ENCODE measurements at places on chromosomes 6 and 20.

- DNase-seq: no peak
Measured at GRCh38 chr20:37503256-37503927, 17.7 kb upstream of the NNAT start.

- DNase-seq: no peak
Measured at GRCh38 chr6:56628105-56628504, 14.6 kb downstream of the DST start.

DNA sequence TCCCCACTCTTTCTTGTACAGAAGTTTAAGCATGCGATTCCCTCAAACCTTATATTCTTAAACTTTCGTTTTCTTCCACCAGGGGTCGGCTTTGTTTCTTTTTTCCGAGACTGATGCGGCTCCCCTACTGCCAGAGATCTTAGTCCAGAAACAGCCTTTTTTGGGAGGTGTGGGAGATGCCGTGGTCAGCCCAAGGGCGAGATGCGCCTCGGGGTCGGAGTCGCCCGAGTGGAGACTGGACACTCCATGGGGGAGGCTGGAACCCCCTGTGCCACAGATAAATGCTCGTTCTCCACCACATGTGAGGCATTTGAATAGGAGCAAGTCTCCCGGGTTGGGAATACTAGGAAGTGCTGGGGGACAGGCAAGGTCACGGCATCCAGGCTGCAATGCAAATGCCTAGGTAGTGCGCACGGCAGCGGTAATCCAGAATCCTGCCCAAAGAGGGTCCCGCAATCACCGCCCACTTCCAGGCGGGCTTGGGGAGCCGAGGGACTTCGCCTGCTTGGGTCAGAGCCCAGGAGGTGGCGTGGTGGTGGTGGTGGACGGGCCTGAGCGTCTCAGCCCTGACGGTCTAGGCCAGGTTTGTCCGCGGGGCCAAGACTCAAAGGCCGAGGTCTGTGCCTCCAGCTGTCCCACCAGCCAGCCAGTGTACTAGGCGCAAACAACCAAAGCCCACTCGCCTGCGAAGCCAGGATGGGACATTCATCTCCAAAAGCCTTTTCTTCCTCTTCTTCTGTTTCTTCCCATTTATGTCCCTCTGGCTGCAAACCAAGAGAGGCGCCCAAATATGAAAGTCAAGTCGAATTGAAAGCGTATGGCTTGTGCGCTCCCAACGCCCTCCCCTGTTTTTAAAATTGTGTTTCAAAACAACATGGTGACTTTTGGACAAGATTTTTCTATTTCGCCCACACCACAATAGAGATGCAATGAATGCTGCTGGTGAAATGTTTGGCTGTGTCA lies 39.3 kb upstream of the OSTM1 start:
- DNase-seq: no peak

DNA sequence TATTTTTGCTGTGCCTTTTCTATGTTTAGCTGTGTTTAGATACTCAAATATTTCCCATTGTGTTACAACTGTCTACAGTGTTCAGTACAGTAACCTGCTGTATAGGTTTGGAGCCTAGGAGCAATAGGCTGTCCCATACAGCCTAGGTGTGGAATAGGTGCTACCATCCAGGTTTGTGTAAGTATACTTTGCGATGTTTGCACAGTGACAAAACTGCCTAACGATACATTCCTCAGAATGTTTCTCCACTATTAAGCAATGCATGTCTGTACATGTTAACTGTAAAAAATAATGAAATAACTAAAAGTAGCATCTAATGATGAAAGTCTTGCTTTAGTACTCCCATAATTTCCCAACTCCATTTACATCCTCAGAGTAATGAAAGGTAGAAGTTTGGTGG lies 46.0 kb downstream of the SERAC1 start:
- DNase-seq: no peak

DNA sequence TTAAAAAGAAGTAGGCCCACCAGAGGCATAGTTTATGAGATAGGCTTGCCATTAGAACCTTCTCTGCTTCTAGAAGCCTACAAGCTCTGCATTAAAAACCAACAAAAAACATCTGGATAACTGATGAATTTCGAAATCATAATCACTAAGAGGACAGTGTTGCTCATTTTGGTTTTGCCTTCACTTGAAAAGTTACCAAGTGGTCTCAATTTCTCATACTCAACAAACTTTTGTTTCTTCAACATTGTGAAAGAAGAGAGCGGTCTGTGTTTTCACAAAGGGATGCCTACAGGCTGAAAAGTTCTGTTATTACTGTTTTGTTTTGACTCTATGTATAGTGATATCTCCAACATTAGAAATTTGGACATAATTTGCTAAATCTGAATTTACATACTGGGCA lies 98.9 kb downstream of the PDSS2 start:
- no peak for DNase-seq

DNA sequence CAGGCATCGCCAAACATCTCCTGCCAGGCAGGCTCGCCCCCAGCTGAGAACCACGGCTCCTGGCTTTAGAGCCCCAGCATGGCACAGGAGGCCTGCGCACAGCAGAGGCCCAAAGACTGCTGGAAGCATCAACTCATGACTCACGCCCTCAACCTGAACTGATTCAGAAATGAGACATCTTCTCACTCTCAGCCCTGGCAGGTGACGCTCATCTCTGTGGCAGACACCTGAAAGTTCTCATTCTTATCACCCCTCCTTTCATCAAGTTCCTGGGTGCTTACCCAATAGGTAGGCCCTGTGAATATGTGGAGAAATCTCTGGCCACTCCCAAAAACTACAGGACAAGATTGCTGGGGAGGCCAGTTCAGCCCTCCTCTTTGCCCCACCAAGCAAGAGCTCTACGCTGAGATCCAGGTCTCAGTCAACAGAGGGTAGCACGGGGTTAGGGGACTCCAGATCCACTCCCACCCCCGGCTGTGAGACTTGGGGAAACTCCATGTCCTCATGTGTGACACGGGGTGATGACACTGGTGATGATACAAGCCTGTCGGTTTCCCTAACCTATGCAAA lies 11.3 kb downstream of the NFATC2 start:
- DNase-seq: peak; percentile 60

- peak; percentile 65 for DNase-seq
Measured at GRCh38 chr20:2451939-2452732, 18.5 kb downstream of the SNRPB start.

DNA sequence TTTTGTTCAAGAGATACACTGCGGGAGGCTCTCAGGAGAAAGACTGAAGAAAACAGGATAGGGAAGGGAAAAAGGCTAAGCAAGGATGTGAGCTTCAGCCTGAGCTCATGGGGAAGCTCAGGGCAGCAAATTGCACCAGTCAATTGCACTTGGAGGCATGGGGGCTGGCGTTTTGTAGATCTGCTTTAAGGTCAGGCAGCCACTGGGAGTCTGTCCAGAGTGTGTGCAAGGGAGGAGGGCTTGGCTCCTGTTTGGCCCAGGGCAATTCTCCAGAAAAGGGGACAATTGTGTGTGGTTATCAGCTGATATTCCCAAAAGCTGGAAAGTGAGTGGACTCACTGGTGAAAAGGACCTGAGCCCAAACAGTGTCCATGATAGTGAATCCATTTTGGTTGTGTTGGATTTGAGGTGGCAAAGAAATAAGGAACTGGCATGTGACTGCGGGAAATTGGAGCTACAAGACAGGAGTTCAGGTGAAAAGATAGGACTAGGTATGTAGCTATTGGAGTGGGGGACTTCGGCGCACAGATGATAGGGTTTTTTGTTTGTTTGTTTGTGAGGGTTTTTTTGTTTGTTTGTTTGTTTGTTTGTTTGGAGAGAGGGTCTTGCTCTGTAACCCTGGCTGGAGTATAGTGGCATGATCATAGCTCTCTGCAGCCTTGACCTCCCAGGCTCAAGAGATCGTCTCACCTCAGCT lies 22.3 kb upstream of the IER3 start:
- DNase-seq: no peak

- no peak for DNase-seq
Measured at GRCh38 chr20:37598575-37599342, 71.1 kb upstream of the BLCAP start.

GRCh38 chr20:33539129-33539528 lies 49.2 kb downstream of the CBFA2T2 start:
- DNase-seq: no peak

DNA sequence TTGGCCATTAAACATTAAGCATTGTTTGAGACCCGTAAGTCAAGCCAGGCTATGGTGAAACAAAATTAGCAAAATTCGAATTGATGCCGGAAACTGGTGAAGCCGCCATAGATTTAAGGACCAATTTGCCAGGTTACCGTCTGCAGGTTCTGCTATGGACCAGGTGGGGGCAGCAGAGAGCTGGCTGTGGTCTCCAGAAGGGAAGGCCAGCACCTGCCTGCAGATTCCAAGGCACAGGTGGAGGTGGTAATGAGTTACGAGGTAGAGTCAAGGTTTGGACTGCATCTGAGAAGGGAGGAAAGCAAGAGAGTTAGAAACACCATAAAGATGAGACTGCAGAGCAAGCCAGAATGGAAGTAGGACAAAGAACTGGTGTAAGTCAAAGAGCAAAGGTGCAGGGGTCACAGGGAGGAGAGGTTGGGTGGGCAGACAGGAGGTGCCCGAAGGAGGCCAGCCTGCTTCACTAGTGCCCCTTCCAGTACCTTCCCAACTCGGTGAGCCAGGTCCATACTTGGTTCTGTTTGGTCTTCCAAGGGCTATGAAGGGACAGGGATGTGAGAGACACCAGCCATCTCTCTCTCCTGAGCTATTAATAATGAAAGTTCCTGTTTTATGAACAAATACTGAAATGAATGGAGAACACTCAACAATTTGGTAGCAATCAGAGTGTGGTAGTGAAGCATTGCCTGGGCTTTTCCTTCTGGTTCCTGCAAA lies 131.6 kb upstream of the ESR1 start:
- peak; percentile 27 for DNase-seq

GRCh38 chr20:41242352-41242751 lies 75.2 kb downstream of the ZHX3 start:
- DNase-seq: no peak

- no peak for DNase-seq
Measured at GRCh38 chr6:79536585-79536953, 661 bp downstream of the LCA5 start.

DNA sequence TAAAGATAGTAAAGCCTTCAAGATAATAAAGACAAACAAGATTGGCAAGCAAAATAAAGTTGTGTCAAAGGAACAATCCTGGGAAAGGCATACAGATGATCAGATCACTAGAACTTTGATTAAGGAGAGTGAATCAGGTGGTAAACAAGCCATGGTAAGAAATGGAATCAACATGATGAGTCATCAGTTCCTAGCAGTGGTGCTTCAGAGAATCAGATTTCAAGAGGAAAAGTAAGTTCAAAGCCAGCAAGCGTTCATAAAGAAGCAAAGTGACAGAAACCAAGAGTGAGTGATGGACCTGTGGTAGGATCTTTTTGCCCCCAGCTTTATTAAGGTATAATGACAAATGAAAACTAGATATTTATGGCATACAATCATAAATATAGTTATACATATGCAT lies 340.4 kb downstream of the TPBG start:
- DNase-seq: no peak

GRCh38 chr6:155881826-155882526 lies 426.3 kb upstream of the NOX3 start:
- DNase-seq: no peak

- no peak for DNase-seq
Measured at GRCh38 chr6:167758309-167759023, 68.2 kb upstream of the AFDN start.

DNA sequence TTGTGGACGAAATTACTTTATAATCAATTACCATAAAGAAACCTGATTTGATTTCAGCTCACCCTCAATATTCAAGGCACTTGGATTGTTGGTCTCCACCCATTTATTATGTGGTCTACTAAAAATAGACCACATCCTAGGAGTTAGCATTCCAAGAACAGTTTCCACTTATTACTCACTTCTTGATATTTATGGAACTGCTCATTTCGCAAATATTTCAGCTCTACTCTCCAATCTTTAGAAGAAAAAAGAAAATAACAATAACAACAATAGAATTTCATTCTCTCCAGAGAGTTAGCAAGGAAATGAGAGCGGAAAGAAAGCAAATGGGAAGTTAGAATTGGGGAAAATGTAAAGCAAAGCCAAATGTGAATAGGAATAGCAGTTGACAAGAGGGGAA lies 26.2 kb upstream of the HDAC2 start:
- DNase-seq: no peak
